Ovary (tissue), 10 donors: ENCODE measurements at places on chromosomes 6 and 20. TPM values are rescaled to one million over a fixed set of nuclear protein-coding genes. Genes with fewer than 3 reads are reported as not detected.

The MAP7 gene
- 2.6 TPM for total RNA-seq

DNA sequence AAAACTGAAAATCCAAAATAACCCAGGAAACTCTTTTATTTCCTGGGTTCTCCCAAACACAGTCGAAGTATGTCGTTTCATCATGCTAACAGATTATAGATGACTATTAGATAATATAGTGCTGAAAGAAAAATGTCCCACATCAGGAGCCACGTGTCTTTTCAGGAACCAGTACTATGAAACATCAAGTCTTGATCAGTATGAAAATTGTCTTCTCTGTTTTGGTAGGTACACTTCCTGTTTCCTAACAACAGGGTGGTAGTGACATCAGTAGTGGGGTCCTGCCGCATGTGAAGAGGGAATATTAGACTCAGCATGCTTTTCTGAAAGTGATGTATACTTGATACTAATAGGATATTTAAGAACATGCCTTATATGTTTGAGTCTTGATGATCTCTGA lies 136.7 kb downstream of the HIVEP1 start:
- no peak for DNase-seq

- DNase-seq = no peak
Observed at GRCh38 chr6:21438986-21439352, 154.6 kb upstream of the SOX4 start.

GRCh38 chr20:46012921-46013320 lies 4.2 kb downstream of the MMP9 start:
- DNase-seq = no peak

GRCh38 chr6:11931296-11932035 lies 80.6 kb upstream of the HIVEP1 start:
- DNase-seq = no peak

The TNF gene
- total RNA-seq = 0.56 TPM

DNA sequence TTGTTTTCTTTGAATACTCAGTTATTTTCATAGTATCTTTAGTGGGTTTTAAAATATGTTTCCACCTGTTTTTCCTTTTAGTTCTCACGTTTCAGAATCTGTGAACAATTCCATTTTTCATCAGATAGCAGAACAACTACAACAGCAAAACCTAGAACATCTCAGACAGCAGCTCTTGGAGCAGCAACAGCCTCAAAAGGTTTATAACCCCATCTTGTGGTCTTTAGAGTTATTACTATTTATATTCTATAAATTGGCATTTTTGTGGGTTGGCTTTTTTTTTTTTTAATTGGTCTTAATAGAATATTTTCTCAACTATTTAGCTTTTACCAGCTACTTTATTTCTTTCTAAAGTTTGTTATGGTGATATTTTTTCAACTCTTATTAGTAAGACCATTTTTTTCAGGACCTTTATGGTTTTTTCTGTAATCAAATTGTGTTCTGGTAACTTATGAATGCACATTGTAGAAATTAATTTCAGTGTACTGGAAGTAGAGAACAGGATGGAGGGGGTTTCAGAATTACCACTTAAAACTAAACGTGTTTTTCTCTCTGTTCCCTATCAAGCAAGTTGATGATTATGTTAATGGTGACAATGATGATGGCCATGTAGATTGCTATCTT lies 72.2 kb downstream of the SCAF8 start:
- DNase-seq = no peak

DNA sequence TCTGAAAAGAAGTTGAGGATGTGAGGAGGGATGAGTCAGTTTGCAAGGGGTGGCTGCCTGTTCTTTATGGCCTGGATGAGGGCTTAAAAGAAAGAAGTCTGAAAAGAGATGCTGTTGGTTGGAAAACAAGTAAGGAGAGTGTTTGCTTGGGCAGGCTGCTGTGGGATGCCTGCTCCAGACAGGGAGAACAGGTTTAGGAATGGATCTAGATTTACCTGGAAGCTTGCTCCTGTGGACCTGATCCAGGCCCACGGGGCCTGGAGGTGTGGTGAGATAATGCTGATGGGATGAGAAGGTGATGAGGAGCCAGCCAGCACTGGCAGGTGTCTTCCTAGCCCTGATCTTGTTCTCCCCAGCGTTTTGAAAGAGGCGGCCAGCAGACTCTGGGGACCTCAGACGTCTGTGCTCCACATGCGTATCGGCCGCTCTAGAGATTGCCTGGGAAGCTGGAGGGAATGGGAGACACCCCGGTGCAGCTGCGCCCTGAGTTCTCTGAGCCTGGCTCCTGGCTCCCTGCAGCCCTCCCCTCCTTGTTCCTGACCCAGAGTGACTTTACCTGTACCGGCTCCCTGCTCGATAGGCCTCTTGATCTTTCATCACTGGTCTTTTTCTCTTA lies 331.3 kb downstream of the ZFAND3 start:
- DNase-seq = no peak

GRCh38 chr6:105981002-105981887 lies 104.9 kb upstream of the PRDM1 start:
- no peak for DNase-seq

The ASIP gene
- total RNA-seq = 22.5 TPM

The CFB gene
- total RNA-seq = 69.0 TPM

The LAMA5 gene
- 84.3 TPM for total RNA-seq

DNA sequence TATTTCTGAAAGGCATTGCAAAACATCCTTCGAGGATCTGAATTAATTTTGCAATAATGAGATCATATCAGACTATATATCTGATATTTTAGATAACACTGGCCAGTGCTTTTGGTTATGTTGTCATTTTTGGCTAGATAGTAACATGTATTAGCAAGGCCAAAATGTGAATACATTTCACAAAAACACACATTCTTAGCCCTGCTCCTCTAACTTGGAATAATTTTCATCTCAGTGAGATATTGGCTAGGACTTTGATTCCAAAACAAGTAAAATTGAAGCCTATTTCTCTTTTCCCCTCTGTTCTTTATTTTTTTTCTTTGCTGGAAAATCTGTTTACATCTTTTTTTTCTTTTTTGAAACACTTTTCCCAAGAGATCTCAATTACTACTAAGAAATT lies 466.8 kb upstream of the CDH4 start:
- DNase-seq = no peak

DNA sequence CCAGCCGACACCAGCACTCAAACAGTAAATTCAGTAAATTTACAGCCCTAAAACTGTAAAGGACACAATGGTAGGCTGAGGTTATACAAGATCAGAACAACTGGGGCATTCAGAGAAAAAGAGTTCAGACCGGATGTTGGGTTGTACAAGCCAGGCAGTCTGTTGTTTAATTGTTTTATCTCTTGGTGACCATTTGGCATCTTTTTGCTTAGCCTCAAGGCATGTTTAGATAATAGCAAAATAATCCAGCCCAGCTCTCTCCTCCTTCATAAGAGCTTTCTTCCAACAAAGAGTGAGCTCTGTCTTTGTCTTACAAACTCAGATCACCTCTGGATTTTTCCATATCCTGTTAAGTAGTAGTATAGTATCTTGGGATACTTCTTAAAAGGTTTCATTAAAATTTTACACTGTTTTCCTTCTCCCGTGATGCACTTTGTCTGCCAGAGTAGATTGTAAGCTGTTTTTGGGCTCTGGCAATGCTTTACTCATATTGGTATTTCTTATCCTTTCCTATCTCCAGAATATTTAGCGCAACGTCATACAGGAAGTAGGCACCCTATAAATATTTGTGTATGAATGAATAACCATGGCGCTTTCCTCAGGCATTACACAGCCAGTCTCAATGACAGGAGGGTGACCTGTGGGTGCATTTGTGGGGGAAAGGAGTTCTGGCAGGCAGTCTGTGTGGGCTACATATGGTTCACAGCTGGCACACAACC lies 35.6 kb upstream of the TRAM2 start:
- DNase-seq = no peak

The GCNT2 gene
- 0.99 TPM for total RNA-seq

- no peak for DNase-seq
Observed at GRCh38 chr6:133699741-133700385, 189.1 kb upstream of the TCF21 start.

DNA sequence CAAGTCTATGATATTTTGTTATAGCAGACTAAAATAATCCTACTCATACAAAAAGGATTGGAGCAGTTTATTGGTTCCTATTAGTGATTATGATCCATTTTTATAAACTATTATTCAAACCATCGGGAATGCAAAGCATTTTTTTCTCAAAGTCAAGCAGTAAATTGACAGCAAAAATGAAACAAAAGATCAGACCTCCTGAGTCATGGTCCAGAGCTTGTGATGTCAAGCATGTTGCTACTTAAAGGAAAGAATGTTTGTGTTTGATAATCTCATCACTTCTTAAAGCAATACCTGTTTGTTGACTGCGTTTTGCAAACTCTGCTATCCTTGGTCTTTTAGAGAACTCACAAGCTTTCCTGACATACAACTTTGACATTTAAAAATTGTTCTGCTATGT lies 204.4 kb downstream of the SAMD5 start:
- no peak for DNase-seq

DNA sequence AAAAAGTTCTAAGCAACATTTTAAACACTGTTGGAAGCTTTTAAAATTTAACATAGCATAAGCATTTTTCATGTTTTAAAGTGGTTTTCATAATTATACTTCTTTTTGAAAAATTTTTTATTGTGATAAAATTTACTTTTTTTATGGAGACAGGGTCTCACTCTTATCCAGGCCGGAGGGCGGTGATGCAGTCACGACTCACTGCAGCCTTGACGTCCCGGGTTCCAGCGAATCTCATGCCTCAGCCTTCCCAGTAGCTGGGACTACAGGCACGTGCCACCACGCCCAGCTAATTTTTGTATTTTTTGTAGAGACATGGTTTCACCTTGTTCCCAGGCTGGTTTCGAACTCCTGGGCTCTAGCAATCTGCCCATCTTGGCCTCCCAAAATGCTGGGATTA lies 46.1 kb upstream of the TULP4 start:
- DNase-seq = no peak

GRCh38 chr20:49426873-49427272 lies 55.6 kb downstream of the KCNB1 start:
- no peak for DNase-seq

The TREM1 gene
- 0.71 TPM for total RNA-seq

The KCNQ2 gene
- total RNA-seq = not detected

The ATF6B gene
- total RNA-seq = 92.4 TPM

The SNAP25 gene
- 8.7 TPM for total RNA-seq

DNA sequence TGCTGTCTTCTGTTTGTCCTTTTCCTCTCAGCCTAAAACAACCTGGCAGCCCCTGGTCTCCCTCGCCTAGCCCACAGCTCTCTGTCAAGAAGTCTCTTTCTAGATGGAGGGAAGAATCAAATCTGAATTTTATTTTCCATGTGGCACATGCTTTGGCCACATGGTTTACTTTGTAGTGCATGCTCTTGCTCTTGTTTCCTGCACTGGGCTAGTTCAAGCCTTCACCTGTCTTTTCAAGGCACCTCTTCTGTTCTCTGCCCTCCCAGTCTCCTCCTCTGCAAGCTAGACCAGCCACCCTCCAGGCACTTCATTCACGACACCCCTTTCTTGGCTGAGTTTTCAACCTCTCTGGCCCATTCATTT lies 7.6 kb downstream of the PPP1R14C start:
- DNase-seq = no peak

DNA sequence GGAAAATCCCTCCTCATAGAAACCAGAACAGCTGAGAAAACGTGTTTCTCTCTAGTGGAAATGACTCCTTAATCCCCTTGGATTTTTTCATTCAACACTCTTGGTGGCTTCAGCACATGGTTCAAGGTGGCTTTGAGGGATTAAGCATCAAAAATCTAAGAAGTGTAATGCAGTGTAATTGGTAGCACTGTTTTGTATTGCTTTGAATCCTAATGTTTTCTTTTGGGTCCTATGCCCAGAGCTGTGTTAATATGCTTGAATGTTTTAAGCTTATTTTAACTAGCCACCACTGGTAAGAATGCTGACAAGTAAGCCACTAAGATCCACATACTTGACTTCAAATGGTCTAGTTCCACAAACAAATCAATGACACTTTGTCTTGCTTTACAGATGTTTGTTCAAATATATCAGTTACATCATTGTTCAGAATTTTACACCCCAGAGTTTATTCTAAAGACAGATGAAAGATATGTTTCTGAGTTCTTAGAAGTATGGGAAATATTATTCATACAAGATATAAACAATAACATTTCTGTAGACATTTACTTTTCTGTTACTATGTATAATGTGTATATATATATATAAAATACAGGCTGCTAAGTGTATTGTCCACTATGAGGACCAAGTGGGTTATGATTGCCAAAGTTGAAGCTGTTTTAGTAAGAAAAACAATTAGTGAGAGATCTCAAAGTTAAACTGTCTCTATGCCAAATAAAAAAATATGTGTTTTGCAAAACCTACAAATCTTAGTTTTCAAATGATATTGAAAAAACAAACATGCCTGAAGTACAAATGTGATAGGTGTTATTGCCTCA lies 220.8 kb downstream of the OGFRL1 start:
- DNase-seq = no peak

GRCh38 chr6:17204533-17204932 lies 76.6 kb upstream of the RBM24 start:
- no peak for DNase-seq

GRCh38 chr20:35020108-35020928 lies 64.7 kb downstream of the MYH7B start:
- no peak for DNase-seq

- DNase-seq = no peak
Observed at GRCh38 chr6:41966961-41967311, 25.3 kb upstream of the CCND3 start.

The MLIP gene
- not detected for total RNA-seq

DNA sequence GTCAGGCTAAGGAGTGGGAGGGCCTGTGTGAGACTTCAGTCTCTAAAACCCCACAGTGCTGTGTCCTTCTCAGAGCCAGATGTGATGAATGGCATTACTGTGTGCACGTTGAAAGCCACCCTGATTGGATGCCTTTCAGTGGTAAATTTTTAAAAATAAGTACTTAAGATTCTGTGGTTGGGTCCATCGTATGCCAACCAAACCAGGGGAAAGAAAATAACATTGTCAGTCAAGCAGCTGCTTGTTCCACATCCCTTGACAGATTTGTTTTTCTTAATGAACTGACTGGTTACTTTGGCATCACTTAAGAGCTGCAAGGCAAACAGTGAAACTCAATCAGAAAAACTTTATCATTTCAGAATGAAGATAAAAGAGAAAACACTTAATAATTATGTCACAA lies 334.0 kb upstream of the NT5E start:
- DNase-seq = no peak

DNA sequence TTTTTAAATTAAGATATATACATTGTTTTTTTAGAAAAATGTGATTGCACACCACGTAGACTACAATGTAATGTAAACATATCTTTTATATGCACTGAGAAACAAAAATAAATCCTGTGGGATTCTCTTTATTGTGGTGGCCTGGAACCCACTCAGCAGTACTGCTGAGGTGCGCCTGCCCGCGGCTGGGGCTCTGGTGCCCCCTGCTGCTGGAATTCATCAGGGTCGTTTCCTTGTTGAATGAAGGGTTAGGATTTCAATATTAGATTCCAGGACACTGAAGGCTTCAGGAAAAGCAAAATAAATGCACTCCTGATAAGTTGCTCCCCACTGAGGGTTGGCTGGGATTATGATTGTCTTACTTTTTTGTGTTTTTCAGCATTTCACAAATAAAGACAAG lies 175.8 kb upstream of the GGTLC1 start:
- no peak for DNase-seq

The CENPQ gene
- total RNA-seq = 5.8 TPM

The STX11 gene
- total RNA-seq = 0.94 TPM

The PERP gene
- total RNA-seq = 3.7 TPM
